ENCODE measurements at places on chromosomes 1 and 21. TPM values are rescaled to one million over a fixed set of nuclear protein-coding genes. Genes with fewer than 3 reads are reported as not detected.

GRCh38 chr1:107952989-107953388 is 12.0 kb downstream of the VAV3 start:
- DNase-seq: no peak

- DNase-seq: no peak
These were observed 76.4 kb upstream of the DSCAM start for GRCh38 chr21:40923407-40923806.

GRCh38 chr1:111990026-111990877 is 784 bp upstream of the KCND3 start:
- no peak for DNase-seq

DNA sequence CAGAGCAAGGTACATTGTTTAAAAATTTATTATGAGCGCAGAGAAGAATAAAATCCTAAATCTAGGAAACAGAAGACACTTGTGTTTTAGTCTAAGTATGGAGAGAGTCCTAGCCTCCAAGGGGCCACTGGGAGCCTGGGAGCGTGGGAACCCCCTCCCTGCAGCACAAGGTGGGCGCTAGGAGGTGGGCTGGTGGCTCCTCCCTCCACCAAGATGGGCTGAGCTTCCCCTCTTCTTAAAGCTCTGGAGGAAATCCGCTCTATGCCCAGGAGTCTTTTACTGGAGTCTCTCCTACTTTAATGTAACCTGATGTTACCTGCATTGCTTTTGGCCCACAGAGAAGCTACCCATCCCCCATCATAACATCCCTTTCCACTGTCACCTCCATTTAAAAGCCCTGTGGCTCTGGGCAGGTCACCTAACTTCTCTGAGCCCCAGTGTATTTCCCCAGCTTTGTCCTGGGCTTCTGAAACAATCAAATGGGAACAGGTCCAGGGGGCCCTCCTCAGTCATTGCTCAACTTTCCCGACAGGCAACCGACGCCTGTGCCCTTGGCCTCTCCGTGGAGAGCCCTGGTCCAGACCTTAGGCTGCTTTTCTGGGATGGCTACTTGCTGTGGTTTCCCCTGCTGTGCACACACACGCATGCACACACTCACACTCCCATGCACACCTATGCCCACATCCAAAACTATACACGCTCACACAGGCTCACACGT is 181.5 kb downstream of the NPHP4 start:
- DNase-seq: no peak

DNA sequence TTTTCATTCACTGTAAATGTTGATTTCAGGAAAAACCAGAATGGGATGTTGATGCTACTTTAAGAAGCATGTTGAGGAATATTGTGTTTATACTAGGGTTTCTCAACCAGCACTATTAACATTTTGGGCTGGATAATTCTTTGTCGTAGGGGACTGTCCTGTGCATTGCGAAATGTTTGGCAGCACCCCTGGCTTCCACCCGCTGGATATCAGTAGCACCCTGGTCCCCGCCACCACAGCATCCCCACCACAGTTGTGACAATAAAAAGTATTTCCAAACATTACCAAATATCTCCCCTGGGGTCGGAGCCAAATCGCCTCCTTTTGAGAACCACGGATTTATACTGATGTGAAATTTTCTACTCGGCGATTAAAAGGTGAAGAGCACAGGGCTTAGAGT is 41.9 kb downstream of the BTG3 start:
- no peak for DNase-seq

- no peak for DNase-seq
These were observed 17.7 kb downstream of the ATAD3B start for GRCh38 chr1:1489231-1489630.

- no peak for DNase-seq
These were observed 534.6 kb downstream of the SMYD3 start for GRCh38 chr1:245972476-245972875.

DNA sequence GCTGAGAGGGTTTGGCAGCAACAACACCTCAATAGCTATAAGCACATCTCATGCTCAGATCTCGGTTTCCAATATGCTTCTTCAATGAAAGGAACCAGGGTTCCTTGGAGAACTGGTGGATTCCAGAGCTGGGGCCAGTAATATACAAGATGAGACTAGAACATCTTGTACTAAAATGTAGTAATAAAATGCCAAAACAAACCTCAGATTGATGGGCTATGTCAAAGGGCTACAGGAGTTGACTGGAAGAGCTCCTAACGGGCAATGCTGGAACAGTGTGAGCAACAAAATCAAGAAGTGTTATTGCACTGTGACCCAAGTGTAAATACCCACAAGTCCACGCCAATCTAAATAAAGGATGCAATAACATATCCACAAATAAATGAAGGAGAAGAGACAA is 26.1 kb upstream of the SLC19A1 start:
- DNase-seq: peak; percentile 48

SFPQ gene
- 118 TPM for total RNA-seq

DENND2C gene
- 3.0 TPM for total RNA-seq

IL10 gene
- total RNA-seq: 5.4 TPM

CAPN8 gene
- total RNA-seq: not detected

HPCAL4 gene
- total RNA-seq: 0.83 TPM

CDA gene
- total RNA-seq: 1.8 TPM

Measured in sigmoid colon (tissue), 7 donors.